Mesenchymal stem cell (in vitro differentiated cells and primary cell): ENCODE measurements at places on chromosomes 3 and 15.

DNA sequence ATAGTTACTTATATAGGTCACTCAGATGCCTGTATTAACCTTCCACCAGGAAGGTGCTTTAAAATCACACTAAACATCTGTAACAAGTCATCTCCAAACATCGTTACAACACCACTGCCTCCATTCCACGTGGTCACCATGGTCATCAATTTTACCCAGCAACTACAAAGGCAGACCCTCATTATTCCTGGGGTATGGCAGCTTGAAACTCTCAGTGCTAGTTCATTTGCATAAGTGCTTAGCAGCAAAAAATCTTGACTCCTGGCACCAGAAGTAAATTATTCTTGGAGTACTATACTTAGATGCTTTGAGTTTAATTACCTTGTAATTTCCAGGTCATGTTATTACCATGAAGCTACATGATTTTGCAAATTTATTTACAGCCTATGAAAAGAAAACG lies 250.6 kb downstream of the KBTBD8 start:
- no peak overlapping the region for H3K4me3 ChIP-seq
- H3K27ac ChIP-seq = no peak overlapping the region
- no peaks in the 10 kb centered on the region for H3K4me1 ChIP-seq
- no peaks in the 10 kb centered on the region for H3K36me3 ChIP-seq

- no peaks in the 10 kb centered on the region for H3K36me3 ChIP-seq
- DNase-seq = no peak
- H3K27me3 ChIP-seq = no peaks in the 10 kb centered on the region
- peaks cover 12% of the 10 kb centered on the region for H3K4me1 ChIP-seq
- H3K4me3 ChIP-seq = no peak overlapping the region
These were observed 48.3 kb upstream of the TIPARP start for GRCh38 chr3:156626104-156626503.

GRCh38 chr15:84844964-84845363 lies 27.8 kb downstream of the ALPK3 start:
- H3K4me1 ChIP-seq = peaks cover 8% of the 10 kb centered on the region
- no peak overlapping the region for H3K27ac ChIP-seq
- H3K36me3 ChIP-seq = no peaks in the 10 kb centered on the region
- DNase-seq = peak; percentile 30
- H3K27me3 ChIP-seq = no peaks in the 10 kb centered on the region

DNA sequence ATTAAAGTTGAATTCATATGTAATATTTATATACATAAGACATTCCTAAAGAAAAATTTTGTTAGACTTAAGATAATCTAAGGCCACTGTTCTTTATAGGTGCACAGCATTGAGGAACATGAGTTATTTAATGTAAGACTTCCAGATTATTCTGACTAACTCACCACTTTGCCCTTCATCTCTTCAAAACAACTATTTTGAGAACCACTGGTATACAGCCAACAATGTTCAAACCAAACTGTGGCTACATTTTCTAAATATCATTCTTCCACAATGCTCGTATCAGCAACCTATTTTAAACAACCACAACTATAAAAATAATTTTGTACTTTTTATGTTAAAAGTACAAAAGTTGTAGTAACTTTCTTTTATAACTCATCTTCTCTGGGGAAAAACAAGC lies 199.8 kb upstream of the ALCAM start:
- no peaks in the 10 kb centered on the region for H3K4me1 ChIP-seq
- H3K36me3 ChIP-seq = no peaks in the 10 kb centered on the region
- H3K4me3 ChIP-seq = no peak overlapping the region

DNA sequence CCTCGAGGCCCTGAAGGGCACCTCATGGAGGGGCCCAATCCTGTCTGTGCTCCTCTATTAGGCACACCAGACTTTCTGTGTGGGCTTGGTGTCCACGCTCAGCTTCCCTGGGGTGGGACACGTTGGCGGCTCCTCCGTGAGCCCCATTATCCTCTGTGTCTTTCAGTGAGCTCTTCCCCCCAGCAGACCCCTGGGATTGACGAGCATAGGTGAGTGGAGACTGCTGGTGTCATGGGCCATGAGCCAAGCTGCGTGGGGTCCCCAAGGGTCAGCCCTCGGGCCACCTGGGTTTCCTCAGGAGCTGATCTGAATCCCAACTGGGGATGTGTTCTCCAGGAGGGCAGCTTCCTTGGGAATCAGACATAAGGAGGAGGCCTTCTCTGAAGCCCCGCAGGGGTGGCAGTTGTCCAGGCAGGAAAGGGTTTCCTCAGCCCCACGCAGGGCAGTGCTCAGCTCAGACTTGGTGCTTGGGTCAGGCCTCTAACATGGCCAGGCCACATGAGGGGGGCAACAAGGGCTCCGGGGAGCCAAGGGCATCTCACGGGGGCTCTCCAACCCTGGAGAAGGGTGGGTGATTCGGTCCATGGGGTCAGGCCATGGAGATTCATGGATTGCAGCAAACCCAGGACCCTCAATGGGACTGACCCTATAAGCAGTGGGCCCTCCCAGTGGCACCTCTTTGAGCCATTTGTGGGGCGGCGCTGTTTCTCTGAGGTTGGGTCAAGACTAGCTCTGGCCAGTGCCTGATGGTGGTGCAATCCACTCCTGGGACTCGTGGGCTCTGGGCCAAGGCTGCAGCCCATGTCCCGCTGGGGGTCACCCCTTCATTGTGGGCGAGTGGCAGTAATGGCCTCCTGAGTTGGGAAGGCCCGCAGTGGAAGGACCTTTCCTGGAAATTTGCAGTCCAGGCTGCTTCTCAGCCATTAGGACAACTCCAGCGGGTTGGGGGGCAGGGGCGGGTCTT lies 222.5 kb downstream of the SNRPN start:
- no peak overlapping the region for H3K27ac ChIP-seq
- H3K36me3 ChIP-seq = no peaks in the 10 kb centered on the region
- no peak overlapping the region for H3K4me3 ChIP-seq
- no peaks in the 10 kb centered on the region for H3K4me1 ChIP-seq
- no peaks in the 10 kb centered on the region for H3K27me3 ChIP-seq
- DNase-seq = no peak

DNA sequence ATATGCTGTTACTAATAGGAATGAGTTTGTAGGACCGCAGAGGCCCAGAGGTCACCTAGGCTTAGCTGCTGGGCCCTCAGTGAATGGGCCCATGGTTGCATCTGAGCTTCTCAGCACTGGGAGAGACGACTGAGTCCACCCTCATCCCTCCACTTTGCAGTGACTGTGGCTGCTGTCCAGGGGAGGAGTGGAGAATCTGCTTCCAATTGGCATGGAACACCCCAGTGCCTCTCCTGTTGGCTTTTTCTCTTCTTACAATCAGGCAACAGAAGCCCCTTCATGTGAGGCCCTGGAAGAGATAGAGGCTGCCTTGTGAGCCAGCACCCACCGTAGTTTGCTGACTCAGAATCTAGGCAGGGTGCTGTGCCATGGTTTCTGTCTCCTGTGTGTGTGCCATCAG lies 55.6 kb downstream of the ARNT2 start:
- H3K27ac ChIP-seq = no peak overlapping the region
- no peaks in the 10 kb centered on the region for H3K27me3 ChIP-seq
- no peak for DNase-seq
- H3K4me1 ChIP-seq = peaks cover 23% of the 10 kb centered on the region
- no peaks in the 10 kb centered on the region for H3K36me3 ChIP-seq

GRCh38 chr3:23271876-23272741 lies 69.0 kb downstream of the UBE2E2 start:
- H3K4me1 ChIP-seq = peaks cover 6% of the 10 kb centered on the region
- DNase-seq = no peak
- no peak overlapping the region for H3K4me3 ChIP-seq
- H3K27ac ChIP-seq = no peak overlapping the region
- H3K27me3 ChIP-seq = no peaks in the 10 kb centered on the region

- DNase-seq = no peak
- no peak overlapping the region for H3K4me3 ChIP-seq
- peaks cover 53% of the 10 kb centered on the region for H3K27me3 ChIP-seq
- no peak overlapping the region for H3K27ac ChIP-seq
- no peaks in the 10 kb centered on the region for H3K4me1 ChIP-seq
These were observed 38.2 kb upstream of the RNF7 start for GRCh38 chr3:141699897-141700296.

GRCh38 chr3:185825006-185825638 lies at the start of gene IGF2BP2:
TSS of gene IGF2BP2 (minus strand) at chr3:185825042. CDS start at chr3:185824960, 82 bp downstream.
- H3K27me3 ChIP-seq = no peaks in the 10 kb centered on the region
- peak within 1 kb of the TSS; percentile 90 for H3K4me3 ChIP-seq
- peak within 1 kb of the TSS; percentile 82 for H3K27ac ChIP-seq
- peaks cover 5% of the 10 kb centered on the region for H3K4me1 ChIP-seq
- peak; percentile 91 for DNase-seq

DNA sequence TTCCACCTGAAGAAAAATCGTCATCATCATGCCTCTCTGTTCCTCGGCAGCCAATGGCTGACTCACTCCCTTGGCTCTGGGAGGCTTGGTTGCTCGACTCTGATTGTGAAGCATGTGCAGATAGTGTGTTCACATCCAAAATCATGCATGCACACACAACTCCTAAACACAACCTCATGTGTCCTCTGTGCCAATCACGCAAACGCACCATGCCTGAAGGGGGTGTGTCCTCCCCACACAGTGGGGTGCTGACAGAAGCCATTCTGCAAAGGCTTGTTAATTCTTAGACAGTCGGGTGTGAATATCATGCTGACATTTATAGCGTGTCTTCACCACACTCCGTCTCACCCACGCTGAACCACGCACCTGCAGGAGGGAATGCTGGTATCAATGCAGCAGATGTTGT lies 11.4 kb upstream of the CCDC174 start:
- DNase-seq = no peak
- no peak overlapping the region for H3K4me3 ChIP-seq
- peaks cover 44% of the 10 kb centered on the region for H3K27me3 ChIP-seq
- no peaks in the 10 kb centered on the region for H3K36me3 ChIP-seq
- peaks cover 5% of the 10 kb centered on the region for H3K4me1 ChIP-seq
- H3K27ac ChIP-seq = no peak overlapping the region

DNA sequence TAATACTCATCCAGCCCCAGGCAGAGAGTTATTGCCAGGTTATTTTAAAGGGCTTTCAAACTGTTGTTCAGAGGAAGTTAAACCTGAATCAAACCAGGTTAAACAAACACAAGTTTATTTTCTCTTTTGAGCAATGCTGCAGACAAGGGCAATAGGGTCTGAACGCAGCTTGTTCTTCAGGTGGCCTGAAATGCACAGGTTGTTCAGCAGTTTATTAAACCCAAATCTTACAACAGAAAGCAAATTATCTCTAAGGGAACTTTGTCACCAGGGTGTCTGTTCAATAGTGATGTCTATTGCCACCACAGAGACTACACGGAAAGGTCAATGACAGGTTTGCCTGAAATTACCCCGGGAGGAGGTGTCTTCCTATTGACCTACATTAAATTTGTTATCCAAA lies 134.0 kb downstream of the IL5RA start:
- DNase-seq = no peak
- H3K4me3 ChIP-seq = no peak overlapping the region
- no peaks in the 10 kb centered on the region for H3K36me3 ChIP-seq
- no peak overlapping the region for H3K27ac ChIP-seq
- H3K27me3 ChIP-seq = no peaks in the 10 kb centered on the region
- no peaks in the 10 kb centered on the region for H3K4me1 ChIP-seq

- no peak overlapping the region for H3K27ac ChIP-seq
- no peaks in the 10 kb centered on the region for H3K27me3 ChIP-seq
- DNase-seq = peak; percentile 42
- H3K4me1 ChIP-seq = no peaks in the 10 kb centered on the region
These were observed 90.7 kb downstream of the PEAK1 start for GRCh38 chr15:77329202-77329601.

DNA sequence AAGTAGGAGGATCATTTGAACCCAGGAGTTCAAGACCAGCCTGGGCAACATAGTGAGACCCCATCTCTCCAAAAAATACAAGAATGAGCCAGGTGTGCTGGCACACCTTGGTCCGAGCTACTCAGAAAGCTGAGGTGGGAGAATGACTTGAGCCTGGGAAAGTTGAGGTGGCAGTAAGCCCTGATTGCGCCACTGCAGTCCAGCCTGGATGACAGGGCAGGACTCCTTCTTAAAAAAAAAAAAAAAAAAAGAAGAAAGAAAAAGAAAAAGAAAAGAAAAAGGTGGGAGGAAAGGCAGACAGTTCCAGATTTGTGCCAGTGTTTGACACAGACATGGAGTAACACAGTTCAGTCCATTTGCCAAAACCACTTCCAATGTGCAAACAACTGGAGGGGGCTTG lies 75.7 kb downstream of the ATP10A start:
- H3K27ac ChIP-seq = no peak overlapping the region
- H3K4me1 ChIP-seq = peaks cover 34% of the 10 kb centered on the region
- H3K36me3 ChIP-seq = peaks cover 3% of the 10 kb centered on the region
- no peaks in the 10 kb centered on the region for H3K27me3 ChIP-seq
- DNase-seq = peak; percentile 1

DNA sequence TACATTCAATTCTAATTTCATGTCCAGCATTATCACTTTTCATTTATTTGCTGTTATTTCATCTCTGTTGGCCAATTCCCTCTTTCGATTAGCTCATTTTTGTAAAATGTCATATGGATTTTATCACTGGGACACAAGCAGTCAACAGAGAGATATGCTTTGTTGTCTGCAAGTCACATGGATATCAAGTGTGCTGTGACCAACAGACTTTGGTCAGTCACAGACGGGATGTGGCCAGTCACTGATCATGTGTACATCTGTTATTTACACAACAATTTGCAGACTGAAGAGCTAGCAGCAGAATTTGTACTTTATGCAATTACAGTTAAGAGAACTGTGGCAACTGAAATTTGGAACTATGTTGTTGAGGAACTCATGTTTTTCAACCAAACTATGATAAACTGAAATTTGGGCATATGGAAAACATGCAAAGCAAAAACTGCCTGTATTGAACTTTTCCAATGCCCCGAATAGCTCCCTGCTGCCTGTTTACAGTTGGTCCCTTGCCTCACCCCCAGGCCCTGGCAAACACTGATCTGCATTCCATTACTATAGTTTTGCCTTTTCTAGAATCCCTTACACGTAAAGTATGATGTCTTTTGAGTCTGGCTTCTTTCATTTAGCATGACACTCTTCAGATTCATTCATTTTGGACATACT lies 104.4 kb downstream of the RPL22L1 start:
- no peak overlapping the region for H3K4me3 ChIP-seq
- no peaks in the 10 kb centered on the region for H3K36me3 ChIP-seq
- DNase-seq = peak; percentile 89
- H3K27ac ChIP-seq = no peak overlapping the region

DNA sequence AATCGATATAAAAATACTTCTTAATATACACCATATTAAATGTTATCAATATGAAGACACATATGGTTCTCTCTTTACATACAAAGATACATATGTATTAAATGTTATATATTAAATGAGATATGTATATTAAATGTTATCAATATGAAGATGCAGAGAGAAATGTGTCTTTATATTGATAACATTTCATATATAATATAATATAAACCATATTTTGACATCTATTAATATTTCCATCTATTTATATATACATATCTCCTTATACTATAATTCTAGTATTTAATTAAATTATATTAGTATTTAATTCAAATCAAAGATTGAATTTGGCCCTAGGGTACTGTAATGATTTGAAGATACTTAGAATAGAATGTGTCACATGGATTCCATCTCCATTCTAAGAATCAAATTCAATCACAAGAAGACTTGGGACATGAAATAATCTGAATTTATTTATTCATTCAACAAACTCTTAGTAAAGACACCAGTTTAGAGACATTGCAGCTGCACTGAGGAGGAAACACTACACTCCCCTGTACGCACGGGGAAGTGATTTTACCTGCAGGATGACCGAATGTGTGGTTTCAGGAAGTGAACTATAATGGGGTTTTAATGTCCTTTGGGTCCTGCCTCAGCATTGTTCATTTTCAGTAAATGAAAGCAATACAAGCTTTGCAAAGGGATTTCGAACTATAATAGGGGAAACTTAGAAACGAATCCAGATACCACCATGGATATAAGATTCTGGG lies 365.1 kb downstream of the MECOM start:
- DNase-seq = no peak
- no peak overlapping the region for H3K27ac ChIP-seq
- no peaks in the 10 kb centered on the region for H3K36me3 ChIP-seq
- peaks cover 22% of the 10 kb centered on the region for H3K27me3 ChIP-seq
- H3K4me3 ChIP-seq = no peak overlapping the region
- H3K4me1 ChIP-seq = no peaks in the 10 kb centered on the region
